ENCODE measurements at places on chromosomes 11 and 22.

DNA sequence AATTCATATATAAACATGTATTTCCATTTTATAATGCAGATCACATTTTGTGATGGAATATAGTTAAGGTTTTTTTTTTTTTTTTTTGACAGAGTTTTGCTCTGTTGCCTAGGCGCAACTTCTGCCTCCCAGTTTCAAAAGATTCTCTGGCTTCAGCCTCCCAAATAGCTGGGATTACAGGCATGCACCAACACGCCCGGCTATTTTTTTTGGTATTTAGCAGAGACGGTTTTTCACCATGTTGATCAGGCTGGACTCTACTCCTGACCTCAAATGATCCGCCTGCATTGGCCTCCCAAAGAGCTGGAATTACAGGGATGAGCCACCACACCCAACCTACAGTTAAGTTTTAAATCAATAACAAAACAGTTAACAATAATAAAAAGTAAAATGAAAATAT, 18.8 kb downstream of the XKR3 start:
- no peak for DNase-seq

DNA sequence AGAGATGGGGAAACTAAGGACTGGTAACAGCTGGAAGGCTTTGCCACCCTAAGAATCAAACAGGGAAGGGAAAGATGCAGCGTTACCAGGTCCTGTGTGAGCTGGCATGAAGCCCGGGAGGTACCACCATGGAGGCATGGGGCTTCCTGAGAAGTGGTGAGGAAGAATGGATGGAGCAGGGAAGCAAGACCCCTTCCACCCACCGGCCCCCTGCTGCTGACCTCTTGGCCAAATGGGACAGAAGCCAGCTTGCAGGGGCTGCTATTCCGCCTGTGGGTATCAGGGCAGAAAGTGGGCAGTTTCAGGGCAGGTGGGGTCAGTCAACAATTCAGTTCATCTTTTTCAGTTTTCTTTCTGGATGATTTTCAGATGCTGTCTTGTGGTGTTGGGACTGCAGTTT, 1099.9 kb downstream of the TBC1D22A start:
- no peak for DNase-seq

- DNase-seq, result peak; percentile 49
These were observed 768 bp upstream of the CDKN1C start for GRCh38 chr11:2886191-2886894.

GRCh38 chr11:9438611-9439010, 22.2 kb upstream of the ZNF143 start:
- DNase-seq, result no peak

DNA sequence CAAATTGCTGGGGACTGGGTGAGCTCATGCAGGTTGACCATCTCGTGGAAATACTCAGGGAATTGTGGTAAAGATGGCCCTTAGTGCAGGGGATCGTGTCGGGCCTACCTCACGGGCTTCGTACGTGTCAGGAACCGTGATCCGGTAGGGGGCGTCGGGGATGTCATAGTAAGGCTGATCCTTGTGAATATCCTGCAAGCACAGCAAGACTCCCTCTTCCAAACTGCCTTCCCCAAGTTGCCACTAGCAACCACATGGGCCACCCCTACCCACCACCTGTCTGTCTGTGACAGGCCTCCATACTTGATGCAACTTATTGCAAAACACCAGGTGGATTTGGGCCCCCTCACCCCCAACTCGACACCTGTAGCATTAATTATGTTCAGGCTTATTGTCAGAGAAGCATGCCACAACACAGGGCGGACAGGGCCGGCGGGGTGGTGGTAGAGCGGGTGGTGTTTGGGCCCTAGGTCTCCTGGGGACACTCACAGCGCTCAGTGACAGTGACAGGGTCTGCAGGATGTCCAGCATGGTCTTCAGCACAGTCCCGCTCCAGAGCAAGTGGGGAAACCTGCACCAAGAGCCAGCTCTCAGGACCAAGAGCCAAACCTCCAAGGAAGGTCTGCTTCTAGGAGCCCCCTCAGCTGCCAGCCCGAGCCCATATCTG, 22.6 kb upstream of the SERPIND1 start:
- no peak for DNase-seq

GRCh38 chr11:108144615-108145014, 23.2 kb downstream of the ACAT1 start:
- DNase-seq, result no peak

Measured in pancreas (tissue), 10 donors.